CD4-positive, alpha-beta memory T cell (primary cell): ENCODE measurements at places on chromosomes 7 and 10. TPM values are rescaled to one million over a fixed set of nuclear protein-coding genes. Genes with fewer than 3 reads are reported as not detected.
A peak's percentile ranks its signal among the peaks of the same experiment; 100 is the strongest.

DNA sequence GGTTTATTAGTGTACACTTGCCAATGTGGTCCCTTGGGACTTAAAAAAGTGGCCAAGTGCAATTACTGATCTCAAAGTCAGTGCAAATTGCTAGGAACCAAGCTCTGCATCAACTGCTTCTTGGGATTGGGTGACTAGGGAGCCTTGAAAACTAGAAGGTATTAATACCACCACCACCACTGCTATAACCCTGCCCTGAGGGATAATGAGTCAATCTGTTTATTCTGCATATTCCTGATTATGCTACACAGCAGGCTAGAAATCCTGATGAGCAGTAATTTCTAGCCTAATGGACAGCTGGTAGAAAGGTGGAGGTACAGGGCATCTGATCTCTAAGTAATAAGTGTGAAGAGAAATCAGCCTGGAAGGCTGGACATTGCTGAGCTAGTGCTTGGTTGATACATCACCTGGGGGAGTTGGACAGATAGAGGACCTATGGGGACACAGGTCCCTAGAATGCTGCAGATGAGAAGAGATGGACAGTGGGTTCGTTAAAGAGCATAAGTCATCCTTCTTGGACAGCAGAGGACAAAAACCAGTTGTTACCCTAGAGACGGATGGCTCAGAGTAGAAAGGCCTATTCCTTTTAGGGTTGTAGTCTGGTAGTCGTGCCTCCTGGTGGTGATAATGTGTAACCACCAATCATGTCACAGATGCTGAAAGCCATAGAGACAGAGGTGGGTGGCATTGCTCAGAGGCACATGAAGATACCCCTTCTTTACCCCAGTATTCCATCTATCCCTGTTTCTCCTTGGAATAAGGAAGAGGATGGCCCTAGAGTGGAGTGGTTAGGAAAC, 554.8 kb downstream of the SORCS1 start:
- H3K36me3 ChIP-seq = no peaks in the 10 kb centered on the region
- no peaks in the 10 kb centered on the region for H3K27me3 ChIP-seq
- no peak overlapping the region for H3K27ac ChIP-seq
- H3K4me1 ChIP-seq = no peaks in the 10 kb centered on the region
- H3K4me3 ChIP-seq = no peak overlapping the region

GRCh38 chr10:64574371-64574770, 1053.2 kb downstream of the REEP3 start:
- H3K36me3 ChIP-seq = no peaks in the 10 kb centered on the region
- DNase-seq = no peak
- H3K4me3 ChIP-seq = no peak overlapping the region
- no peaks in the 10 kb centered on the region for H3K4me1 ChIP-seq

- H3K4me1 ChIP-seq = no peaks in the 10 kb centered on the region
- H3K27me3 ChIP-seq = no peaks in the 10 kb centered on the region
These were observed 40.4 kb downstream of the CAMK2B start for GRCh38 chr7:44284881-44285541.

DNA sequence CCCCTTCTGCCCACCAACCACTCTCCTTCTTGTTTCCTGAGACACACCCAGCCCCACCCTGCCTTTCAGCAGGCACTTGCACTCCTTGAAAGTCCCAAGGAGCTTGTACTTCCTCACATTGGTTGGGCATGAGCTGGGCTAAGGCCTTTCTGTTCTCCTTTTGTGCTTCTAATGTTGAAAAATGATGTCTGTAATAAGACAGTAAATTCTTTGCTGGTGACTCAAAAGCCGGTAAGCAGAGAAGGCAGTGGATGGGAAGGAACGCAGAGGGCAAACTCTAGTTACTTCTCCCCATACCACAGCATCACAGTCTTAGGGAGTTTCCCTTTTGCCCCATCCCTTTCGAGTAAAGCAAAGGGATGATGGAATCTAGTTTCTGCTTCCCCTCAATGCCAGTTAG, 185.6 kb downstream of the PLXNA4 start:
- no peaks in the 10 kb centered on the region for H3K27me3 ChIP-seq
- H3K4me1 ChIP-seq = peaks cover 3% of the 10 kb centered on the region

GRCh38 chr7:32958046-32959025, 1.1 kb downstream of the FKBP9 start:
- no peak for DNase-seq
- H3K4me1 ChIP-seq = peaks cover 11% of the 10 kb centered on the region
- H3K36me3 ChIP-seq = no peaks in the 10 kb centered on the region
- no peak overlapping the region for H3K27ac ChIP-seq
- H3K4me3 ChIP-seq = no peak overlapping the region

GRCh38 chr7:23072922-23073321, 32.7 kb upstream of the KLHL7 start:
- no peaks in the 10 kb centered on the region for H3K36me3 ChIP-seq
- H3K4me3 ChIP-seq = no peak overlapping the region
- DNase-seq = no peak
- H3K27me3 ChIP-seq = no peaks in the 10 kb centered on the region
- no peak overlapping the region for H3K27ac ChIP-seq
- no peaks in the 10 kb centered on the region for H3K4me1 ChIP-seq

Gene GPR85
- not detected for total RNA-seq

DNA sequence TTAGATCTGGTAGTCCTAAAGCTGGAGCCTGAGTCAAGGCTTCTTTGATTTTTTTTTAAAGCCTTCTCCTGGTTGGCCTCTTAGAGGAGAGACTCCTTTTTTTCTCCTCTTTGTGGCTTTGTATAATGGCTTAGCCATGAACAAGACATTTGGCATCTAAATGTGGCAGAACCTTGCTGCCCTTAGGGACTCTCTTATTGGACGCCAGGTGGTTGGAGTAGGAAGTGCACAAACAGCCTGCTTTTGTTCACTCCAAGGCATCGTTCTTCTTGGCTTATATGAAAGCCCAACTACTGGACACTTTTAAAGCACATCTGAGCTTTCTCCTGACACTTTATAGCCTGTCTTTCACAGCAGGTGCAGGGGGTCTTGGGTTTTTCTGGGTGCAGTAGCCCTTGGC, 25.0 kb downstream of the ZPBP start:
- H3K4me1 ChIP-seq = peaks cover 15% of the 10 kb centered on the region
- no peaks in the 10 kb centered on the region for H3K36me3 ChIP-seq
- no peaks in the 10 kb centered on the region for H3K27me3 ChIP-seq
- H3K27ac ChIP-seq = no peak overlapping the region

Gene PNLIPRP1
- not detected for total RNA-seq

DNA sequence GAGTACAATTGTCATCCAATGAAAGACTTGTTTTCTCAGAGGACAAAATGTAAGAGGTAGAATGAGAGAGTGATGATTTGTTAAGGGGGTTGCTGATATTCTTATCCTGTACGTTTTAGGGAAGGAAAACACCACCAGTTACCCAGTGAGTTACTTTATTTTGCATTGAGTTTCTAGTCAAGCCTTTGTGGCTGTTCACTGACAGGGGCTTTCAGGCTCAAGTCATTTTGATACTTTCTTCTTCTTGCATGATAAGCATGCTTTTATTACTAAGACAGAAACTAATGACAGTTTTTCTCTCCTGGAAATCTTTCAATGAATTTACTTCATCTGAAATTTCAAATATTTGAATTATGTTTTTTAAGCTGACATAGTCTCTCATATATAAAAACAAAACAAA, 710.2 kb upstream of the POM121L12 start:
- no peaks in the 10 kb centered on the region for H3K27me3 ChIP-seq
- DNase-seq = no peak
- H3K4me3 ChIP-seq = no peak overlapping the region
- H3K4me1 ChIP-seq = no peaks in the 10 kb centered on the region

Gene NPC1L1
- total RNA-seq = 0.19 TPM

Gene SPDYE16
- total RNA-seq = 0.73 TPM

GRCh38 chr7:143042790-143043271, 9.3 kb upstream of the OR6V1 start:
- H3K4me1 ChIP-seq = no peaks in the 10 kb centered on the region
- H3K36me3 ChIP-seq = no peaks in the 10 kb centered on the region
- no peak overlapping the region for H3K27ac ChIP-seq

DNA sequence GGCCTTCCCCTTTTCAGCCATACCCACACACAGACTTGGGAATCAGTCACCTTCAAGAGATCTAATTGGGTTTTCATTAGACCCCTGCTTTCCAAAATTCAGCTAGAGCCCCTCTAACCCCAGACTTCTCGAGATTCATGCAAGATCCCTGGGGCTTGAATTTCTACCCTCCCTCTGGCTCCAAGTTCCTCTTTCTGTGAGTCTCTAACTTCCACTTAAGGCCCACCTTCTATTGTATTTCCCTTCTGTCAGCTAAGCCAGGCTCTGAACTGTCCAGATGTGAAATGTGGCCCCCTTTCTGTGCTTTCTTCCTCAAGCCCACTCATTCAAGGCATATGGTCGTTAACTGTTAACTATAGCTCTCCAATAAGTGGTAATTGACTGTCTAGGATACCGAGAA, 132.2 kb downstream of the ZNF365 start:
- no peak overlapping the region for H3K27ac ChIP-seq
- H3K36me3 ChIP-seq = no peaks in the 10 kb centered on the region
- DNase-seq = no peak
- no peak overlapping the region for H3K4me3 ChIP-seq
- no peaks in the 10 kb centered on the region for H3K27me3 ChIP-seq

DNA sequence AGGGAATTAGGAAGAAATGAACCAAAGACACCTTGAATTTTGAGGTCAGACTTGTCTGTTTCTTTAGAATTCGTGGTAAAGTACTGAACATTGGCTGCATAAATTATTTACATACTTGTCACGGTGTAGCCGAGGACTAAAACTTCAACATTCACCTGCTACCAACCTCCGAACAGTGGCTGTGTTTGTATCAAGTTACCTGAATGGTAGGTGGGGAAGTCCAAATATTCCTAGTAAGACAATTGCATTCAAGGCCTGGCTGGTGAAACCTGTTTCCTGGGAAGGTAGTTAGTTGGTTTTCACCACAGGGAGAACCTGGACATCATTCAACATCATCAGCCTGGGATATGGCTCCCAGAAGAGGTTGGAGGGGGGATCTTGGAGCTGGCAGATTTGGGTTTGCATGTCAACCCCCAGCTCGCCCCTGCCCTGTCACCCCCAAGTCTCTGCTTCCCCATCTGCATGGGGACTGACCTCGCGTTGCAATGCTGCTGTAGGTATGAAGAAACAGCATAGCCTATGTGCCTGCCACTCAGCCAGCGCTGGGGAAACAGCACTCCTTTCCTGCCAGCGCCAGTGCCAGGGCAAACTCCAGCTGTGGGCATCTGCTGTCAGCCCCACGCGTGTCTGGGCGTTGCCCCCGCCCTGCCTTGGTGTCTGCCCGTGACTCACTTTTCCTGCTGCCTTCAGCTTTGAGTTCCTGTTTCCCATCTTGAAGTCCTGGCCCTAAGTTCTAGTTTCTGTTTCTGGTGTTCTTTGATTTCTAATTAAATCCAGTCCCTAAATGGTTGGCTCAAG, 12.7 kb upstream of the LARP4B start:
- no peak overlapping the region for H3K27ac ChIP-seq
- H3K4me1 ChIP-seq = peaks cover 10% of the 10 kb centered on the region
- DNase-seq = no peak
- no peaks in the 10 kb centered on the region for H3K27me3 ChIP-seq
- no peaks in the 10 kb centered on the region for H3K36me3 ChIP-seq
- H3K4me3 ChIP-seq = no peak overlapping the region

- H3K27me3 ChIP-seq = no peaks in the 10 kb centered on the region
- peaks cover 17% of the 10 kb centered on the region for H3K4me1 ChIP-seq
- no peaks in the 10 kb centered on the region for H3K36me3 ChIP-seq
- DNase-seq = no peak
These were observed 181.8 kb downstream of the ELFN1 start for GRCh38 chr7:1851721-1852516.

DNA sequence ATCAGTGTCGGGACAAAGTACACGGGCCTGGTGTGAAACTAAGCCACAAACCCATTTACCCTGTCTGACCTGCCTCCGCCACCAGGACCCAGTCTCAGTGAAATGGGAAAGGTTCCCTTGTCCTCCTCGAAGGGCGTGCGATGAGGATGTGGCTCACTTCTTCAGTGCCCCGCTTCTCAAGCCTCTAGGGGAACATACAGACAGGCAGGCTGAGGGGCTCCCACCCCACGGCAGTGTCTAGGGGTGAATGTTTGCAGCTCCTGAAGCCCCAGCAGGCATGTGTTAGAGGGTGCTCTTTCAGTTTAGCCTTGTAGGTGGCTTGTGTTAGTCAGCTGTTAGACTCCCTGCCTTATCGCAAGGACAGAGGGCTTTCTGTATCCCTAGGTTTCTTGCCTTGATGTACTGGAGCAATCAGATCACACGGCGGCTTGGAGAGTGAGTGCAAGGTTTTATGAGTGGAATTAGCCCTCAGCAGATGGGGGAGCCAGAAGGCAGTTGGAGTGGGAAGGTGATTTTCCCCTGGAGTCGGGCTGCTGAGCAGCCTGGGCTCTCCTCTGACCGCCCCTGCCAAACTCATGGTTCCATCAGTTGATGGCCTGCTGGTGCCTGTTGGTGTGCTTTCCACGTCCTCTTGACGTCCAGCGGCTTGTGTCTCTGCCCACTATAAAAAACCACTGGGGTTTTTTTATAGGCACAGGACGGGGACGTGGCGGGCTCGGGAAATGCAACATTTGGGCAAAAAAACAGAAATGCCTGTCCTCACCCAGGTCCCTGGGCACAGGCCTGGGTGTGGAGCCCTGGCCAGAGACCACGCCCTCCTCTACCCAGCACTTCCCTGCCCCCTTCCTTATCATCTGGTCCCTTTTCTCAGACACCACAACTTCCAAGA, 759 bp downstream of the NUDT1 start:
- H3K27me3 ChIP-seq = no peaks in the 10 kb centered on the region
- H3K27ac ChIP-seq = peak overlapping the region; percentile 72
- peaks cover 9% of the 10 kb centered on the region for H3K36me3 ChIP-seq
- no peak for DNase-seq

DNA sequence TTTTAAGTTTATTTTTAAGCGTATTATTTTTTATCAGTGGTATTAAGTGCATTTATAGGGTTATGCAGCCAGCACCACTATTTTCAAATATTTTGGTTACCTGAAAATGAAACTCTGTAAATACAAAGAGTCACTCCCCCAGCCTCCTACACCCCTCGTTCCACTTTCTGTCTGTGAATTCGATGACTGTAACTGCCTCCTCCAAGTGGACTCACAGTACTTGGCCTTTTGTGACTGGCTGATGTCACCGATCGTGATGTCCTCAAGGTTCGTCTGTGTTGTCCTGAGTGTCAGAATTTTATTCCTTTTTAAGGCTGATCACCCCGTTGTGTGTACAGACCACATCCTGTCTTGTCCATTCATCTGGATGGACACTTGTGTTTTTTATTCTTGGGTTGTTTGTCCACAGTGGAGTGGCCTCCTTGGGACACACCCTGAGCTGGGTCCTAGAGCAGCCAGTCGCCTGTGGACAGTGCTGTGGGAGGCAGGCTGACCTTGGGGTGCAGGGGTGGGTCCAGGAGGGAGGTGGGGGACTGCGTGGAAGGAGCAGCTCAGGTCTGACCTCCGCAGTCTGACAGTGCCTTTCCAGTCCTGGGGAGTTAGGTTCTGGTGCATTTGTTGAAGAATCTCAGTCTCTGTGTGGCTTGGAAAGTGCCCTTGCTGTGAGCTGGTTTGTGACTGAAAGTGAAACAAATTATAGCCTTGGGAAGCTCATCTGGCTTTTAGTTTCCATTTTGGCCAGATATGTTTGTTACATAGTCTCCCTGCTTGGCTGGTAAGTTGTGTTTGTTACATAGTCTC, 6.9 kb downstream of the MTG1 start:
- no peaks in the 10 kb centered on the region for H3K27me3 ChIP-seq
- peaks cover 24% of the 10 kb centered on the region for H3K4me1 ChIP-seq
- peaks cover 44% of the 10 kb centered on the region for H3K36me3 ChIP-seq
